Mesenchymal stem cell (in vitro differentiated cells and primary cell): ENCODE measurements at places on chromosomes 5 and 9.

- no peak for DNase-seq
These were observed 410.5 kb downstream of the TMEM38B start for GRCh38 chr9:106104887-106105286.

GRCh38 chr9:108468364-108468763, 387.4 kb downstream of the ACTL7B start:
- peak; percentile 49 for DNase-seq

- DNase-seq: peak; percentile 81
These were observed 235.5 kb upstream of the ACTBL2 start for GRCh38 chr5:57718155-57718554.

- DNase-seq: no peak
These were observed 29.3 kb upstream of the NKD2 start for GRCh38 chr5:979100-979817.

DNA sequence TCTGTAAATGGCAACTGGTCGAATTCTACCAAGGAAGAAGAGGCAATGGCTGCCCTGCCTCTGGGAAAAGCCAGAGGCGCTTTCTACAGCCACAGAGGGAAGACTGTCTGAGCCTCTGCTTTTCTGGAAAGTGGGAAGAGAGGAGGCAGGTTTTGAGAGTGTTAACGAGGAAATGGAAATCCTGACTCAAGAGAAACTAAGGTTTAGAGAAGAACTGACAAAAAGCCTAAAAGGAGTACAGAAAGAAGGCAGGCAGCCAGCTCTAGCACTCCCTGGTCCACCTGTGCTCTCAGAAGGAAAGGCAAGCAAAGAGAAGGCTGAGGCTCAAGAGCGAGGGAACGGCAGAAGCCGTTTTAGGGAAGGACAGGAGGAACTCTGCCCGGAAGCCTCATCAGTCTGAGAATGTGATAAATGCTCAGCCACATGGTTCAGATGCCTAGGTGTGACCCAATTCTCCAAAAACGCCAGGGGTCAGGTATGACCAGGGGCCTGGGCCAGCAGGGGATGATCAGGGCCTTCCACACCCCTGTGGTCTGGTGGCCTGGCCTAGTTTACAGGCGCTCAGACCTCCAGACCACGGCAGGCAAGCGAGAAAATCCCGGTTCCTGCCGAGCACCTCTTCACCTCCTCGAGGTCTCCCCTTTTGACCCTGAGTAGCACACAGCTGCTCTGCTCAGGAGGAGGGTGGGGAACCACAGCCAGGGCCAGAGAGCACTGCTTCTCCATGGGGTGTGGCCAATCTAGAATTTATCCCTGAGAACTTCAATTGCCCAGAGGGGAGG, 79.9 kb upstream of the FBXW11 start:
- DNase-seq: no peak

GRCh38 chr5:95283761-95284571, 928 bp downstream of the MCTP1 start:
- peak; percentile 14 for DNase-seq

- no peak for DNase-seq
These were observed 125.7 kb upstream of the SMIM23 start for GRCh38 chr5:171659896-171660295.

GRCh38 chr9:107749787-107750444, 260.3 kb upstream of the KLF4 start:
- DNase-seq: peak; percentile 87

DNA sequence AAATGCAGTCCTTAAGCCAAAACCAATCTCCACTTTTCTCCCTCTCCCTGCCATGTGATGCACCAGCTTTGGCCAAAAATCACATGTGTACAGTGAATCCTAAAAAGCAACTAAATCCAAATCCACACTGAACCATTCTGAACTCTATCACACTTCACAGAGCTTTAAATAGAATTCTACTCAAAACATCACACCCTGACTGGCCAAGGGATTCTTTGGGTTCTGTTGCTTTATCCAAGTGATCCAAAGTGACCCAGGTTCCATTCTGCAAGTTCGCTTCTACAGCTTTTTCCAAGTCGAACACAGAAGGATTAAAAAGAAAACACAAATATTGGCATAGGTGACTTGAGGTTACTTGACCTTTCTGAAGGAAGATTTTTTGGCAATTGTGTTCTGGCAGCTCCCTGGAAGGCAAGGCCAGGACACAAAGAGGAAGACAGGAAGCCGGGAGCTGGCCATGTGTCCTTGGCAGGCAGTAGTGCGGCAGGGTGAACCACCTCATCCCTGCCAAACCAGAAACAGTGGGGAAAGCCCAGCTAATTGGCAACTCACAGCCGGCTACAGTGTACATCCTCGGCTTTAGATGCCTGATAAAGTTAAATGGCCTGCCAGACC, 115.0 kb downstream of the NFIB start:
- DNase-seq: no peak

- DNase-seq: peak; percentile 13
These were observed 94.5 kb downstream of the PLPP1 start for GRCh38 chr5:55440188-55440646.

GRCh38 chr5:146048994-146049703, 56.2 kb downstream of the PLAC8L1 start:
- peak; percentile 76 for DNase-seq

GRCh38 chr9:70668751-70669150, 254.3 kb upstream of the KLF9 start:
- DNase-seq: no peak

DNA sequence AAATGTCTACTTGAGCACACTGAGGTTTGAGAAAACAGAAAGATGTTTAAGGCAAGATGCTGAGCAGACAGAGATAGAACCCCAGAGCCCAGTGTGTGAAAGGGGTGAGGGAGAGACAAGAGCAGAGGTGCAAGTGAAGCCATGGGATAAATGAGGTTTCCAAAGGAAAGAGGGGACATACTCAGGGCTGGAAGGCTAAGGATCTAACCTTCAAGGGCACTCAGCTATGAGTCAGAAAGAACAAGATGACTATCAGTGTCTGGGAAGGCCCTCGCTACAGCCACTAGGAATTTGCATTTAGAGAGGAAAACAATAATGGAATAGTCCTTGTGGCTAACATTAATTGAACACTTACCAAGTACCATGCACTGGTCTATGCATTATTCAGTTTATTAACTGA, 113.7 kb downstream of the HTR4 start:
- no peak for DNase-seq

- peak; percentile 69 for DNase-seq
These were observed 21.1 kb downstream of the VCP start for GRCh38 chr9:35051069-35051967.

GRCh38 chr9:79769476-79770275, 197.9 kb downstream of the TLE4 start:
- DNase-seq: no peak

GRCh38 chr5:132828846-132829494, 1.5 kb downstream of the SHROOM1 start:
- no peak for DNase-seq

GRCh38 chr5:126912616-126913200, 117.7 kb downstream of the MARCHF3 start:
- no peak for DNase-seq

- DNase-seq: peak; percentile 76
These were observed 459.9 kb upstream of the ZNF462 start for GRCh38 chr9:106403081-106403480.

- no peak for DNase-seq
These were observed 9.6 kb downstream of the STK10 start for GRCh38 chr5:172178301-172178987.

- peak; percentile 88 for DNase-seq
These were observed 473 bp downstream of the IRGM start for GRCh38 chr5:150846654-150847333.

DNA sequence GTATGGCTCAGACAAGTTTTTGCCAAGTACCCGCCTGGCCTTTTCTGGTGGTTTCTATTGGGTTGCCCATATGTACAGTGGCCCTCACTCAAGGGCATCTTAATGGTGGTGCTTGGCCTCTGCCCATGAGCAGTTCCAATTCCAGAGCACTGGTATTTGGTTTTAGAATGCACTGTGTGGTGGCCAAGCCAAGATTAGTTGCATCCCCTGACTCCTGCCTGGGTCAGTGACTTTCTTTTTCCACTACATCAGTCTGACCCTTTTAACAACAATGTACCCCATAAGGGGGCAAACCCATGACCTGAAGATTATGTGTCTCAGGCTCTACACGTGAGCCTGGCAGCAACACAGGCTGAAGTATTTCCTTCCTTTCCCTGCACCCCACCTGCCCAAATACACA, 34.2 kb downstream of the NPR3 start:
- no peak for DNase-seq

DNA sequence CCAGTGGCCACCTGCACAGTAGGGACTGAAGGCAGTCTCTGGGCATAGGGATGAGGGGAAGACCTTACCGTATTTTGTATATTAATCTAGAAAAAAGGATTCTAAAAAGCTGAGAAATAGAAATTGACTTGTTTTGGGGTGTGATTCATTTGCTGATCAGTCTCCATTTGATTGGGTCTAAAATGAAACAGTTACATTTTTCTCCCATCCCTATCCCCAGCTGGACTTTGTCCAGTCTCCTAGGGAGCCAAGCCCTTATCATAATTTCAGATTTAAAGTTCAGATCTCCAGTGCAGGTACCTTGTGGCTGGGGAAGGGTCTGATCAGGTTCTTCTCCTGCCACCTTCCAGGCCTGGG, 240.8 kb downstream of the FANCC start:
- no peak for DNase-seq

DNA sequence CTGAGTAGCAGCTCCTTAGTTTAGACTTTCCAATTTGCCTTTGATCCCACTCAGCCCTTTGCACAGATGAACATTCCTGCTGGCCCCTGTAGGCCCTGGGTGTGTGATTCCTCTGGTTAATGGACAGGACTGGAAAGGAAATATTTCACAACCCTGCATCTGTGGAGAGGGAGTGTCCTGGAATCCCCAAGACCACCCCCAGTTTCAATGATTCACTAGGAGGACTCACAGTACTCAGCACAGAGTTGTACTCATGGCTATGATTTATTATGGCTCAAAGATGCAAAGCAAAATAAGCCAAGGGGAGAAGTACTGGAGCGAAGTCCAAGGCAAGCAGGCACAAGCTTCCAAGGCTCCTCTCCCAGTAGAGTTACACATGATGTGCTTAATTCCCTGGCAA, 42.4 kb upstream of the TJP2 start:
- peak; percentile 97 for DNase-seq
